Left lobe of liver (tissue), 2 donors: ENCODE measurements at places on chromosomes 6 and 20. TPM values are rescaled to one million over a fixed set of nuclear protein-coding genes. Genes with fewer than 3 reads are reported as not detected.

DNA sequence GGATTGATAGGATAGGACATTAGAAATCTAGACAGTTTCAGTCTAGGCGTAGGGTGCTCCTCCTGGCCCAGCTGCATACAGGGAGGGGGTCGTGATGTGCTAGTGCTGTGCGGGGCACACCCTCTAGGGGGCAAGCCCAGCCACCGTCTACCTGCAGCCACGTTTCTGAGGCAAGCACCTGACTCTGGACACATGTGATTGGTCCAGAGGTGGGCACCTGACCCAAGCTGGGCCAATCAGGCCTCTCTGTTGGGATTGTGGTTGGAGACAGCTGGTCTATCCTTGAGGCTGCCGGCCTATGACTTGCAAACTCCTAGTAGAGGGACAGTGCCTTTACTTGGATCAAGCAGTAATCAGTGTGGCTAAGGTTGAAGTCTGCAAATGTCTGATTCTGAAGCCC, 317.1 kb downstream of the BMP7 start:
- DNase-seq, result no peak

DNA sequence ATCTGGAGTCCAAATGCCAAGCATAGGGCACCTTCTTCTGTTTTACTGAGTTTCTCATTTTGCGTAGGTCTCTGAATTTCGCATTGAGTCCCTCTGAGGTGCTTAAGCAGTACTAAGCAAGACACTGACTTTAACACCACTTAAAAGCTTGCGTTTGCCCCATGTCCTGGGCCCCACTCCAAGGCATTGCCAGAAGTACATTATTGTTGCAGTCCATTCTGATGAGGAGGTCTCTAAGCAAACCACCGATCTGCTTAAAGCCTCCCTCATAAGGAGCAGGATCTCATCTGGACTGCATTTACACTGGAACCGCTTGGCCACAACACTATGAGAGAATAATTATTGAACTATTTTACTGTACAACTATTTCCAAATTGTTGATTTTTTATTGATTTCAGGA, 16.3 kb downstream of the BMP2 start:
- DNase-seq, result no peak

DNA sequence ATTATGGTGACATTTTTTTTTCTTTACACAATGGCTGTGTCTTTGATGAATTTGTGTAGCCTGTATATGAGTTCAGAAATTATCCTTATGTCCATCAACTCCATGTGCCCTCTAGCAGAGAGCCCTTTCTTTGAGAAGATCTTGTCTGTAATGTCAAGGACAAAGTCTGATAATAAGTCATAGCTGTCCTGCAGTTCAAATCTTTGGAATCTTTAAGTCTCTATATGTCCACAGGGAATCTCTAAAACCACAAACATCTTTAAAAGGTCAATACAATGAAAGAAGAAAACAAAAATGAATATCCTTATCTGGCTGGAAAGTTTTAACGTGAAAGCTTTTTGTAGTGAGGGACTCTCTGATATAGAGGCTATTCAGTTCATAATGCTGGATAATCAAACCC, 16.9 kb upstream of the TMEM14A start:
- DNase-seq, result no peak

GRCh38 chr6:37396571-37397180, 36.3 kb upstream of the CMTR1 start:
- no peak for DNase-seq

- peak; percentile 69 for DNase-seq
Observed at GRCh38 chr20:48827855-48828733, at the start of gene PREX1. Gene PREX1 (minus strand): TSS chr20:48827999. CDS start chr20:48827860, 139 bp downstream.

DNA sequence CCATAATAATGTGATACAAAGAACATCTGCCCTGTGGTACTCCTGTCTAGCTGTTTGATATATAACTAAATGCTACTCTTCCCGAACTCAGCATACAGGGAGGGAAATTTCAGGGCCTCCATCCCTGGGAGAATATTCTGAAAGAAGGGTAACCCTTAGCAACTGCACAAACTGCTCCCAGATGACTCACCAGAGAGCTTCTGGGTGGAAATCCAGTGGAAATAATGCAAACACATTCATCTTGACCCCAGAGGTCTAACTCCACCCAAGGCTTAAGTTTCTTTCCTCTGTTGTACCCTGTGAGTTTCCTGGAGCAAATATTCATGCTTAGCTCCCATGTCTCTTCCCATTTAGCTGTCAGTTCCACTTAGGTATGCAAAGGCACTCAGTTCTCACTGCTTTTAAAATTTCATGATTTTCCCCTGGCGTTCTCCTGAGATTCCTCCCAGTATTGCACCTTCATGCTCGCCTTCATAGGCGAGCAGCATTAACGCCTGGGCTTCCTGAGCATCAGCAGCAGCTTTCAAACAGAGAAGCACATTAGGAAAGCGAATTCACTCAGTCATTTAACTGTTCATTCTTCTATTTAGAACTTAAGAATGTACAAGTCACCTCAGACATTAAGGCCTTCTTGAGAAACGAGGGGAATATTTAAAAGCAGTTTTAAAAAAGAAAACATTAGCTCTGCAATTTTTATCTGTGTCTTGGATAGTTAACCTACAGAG, 43.8 kb upstream of the LAMA4 start:
- no peak for DNase-seq

NKAIN4 gene
- total RNA-seq, result not detected

HDGFL1 gene
- total RNA-seq, result not detected

RFX6 gene
- total RNA-seq, result not detected
